NCI-H345 (cell line): ENCODE measurements at places on chromosomes 2 and 18.

GRCh38 chr2:69816923-69817542 lies 12.4 kb upstream of the GMCL1 start:
- peak; percentile 90 for DNase-seq

- DNase-seq = no peak
Measured at GRCh38 chr2:32271063-32271462, 6.4 kb upstream of the NLRC4 start.

- DNase-seq = no peak
Measured at GRCh38 chr2:229174794-229175496, 96.1 kb downstream of the PID1 start.

GRCh38 chr2:182416191-182416590 lies 10.6 kb downstream of the PDE1A start:
- no peak for DNase-seq

DNA sequence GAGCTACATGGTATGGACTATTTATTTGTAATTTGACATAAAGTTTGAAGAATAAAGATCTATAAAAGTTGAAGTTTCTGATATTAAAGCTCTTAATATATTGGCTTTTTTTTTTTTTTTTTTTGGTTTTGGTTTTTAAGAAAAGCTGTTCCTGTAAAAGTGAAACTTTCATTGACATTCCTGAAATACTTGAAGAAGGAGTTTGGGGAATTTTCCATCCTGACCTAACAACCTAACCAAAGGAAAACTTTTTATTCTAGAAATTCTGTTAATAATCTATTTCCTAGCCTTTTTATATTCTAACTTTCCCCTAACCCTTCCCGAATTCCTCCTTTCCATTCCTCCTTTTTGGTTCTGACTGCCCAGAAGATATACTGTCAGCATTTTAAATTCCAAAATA lies 83.7 kb downstream of the ACSL3 start:
- no peak for DNase-seq

DNA sequence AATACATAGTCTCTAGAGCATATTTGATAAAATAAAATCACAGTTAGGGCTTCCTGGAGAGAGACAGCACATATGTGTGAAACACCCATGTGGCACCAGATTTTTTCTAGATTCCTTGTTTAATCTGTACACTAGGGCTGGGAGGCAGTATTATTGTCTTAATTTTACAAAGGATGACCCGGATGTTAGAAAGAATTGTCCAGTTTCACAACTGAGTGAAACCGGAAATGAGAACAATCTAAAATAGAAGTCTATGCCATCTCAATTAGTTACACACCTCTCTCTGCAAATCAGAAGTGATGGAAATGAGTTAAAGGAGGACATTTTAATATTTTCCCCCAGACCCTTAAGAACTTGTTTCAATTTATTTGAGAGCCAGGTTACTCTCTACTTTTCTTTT lies 463.7 kb upstream of the DSEL start:
- no peak for DNase-seq

- no peak for DNase-seq
Measured at GRCh38 chr18:73766910-73767515, 380.6 kb downstream of the FBXO15 start.

DNA sequence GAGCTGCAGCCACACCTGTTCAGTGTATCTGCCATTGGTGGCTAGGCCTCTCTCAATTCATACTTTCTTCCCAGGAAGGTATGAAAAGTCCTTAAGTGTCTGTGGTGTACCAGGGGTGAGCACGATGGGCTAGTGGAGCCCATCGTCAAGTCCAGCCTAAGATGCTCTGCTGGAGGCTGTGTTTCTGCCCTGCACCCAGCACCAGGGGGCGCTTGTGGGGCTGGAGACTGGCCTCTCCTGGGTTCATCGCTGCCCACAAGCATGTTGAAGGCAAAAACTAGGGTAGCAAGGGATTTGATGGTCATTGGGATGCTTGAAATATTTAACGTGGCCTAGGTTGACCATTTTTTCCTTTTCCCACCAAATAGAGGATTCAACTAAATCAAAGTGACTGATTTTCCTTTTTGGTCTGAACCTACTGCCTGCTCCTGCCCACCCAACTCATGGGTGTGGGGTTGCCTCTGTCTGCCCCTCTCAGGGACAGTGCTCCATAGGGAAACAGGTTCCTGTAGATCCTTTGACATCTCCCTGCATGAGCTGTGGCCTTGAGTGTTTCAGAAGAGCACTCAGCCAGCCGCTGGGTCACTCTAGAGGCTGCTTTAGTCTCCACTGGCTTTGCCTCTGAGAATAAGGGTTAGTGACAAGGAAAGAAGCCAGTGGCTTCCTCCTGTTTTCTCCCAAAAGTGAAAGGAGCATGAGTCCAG lies 59.0 kb downstream of the TPGS2 start:
- no peak for DNase-seq

DNA sequence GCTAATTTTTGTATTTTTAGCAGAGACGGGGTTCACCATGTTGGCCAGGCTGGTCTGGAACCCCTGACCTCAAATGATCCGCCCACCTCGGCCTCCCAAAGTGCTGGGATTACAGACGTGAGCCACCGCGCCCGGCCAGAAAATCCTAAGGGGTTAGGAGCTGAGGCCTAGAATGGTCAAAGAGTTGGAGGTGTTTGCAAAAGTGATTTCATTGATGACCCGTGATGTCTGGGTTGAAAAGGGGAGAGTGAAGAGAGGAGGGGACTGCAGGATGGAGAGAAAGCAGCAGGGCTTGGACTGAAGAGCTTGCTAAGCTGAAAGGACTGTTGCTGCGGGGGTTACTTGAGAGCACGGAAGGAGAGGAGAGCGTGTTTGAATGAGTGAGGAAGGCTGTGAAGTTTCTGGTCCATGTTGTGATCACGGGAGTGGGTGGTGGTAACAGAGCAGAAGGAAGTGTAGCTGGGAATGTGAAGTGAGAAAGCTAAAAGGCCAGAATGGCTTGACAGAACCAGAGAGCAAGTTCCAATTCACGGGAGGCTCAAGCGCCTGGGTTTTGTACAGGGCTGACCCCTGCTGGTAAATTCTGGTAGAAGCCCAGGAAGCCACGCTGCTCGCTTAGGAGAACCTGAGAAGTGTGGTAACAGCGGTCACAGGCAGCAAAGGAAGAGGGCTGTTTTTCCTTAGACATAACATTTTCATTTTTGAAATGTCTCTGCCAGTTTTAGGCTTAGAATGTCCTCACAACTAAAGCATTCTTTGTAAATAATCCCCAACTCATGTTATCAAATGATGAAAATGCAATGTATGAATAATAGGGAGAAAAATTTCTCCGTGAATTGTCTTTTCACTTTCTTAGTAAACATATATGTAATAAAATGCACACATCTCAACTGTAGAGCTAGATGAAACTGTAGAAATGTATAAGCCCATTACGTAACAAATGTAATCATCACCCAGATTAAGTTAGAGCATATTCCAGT lies 40.5 kb upstream of the ACTR2 start:
- DNase-seq = peak; percentile 28

DNA sequence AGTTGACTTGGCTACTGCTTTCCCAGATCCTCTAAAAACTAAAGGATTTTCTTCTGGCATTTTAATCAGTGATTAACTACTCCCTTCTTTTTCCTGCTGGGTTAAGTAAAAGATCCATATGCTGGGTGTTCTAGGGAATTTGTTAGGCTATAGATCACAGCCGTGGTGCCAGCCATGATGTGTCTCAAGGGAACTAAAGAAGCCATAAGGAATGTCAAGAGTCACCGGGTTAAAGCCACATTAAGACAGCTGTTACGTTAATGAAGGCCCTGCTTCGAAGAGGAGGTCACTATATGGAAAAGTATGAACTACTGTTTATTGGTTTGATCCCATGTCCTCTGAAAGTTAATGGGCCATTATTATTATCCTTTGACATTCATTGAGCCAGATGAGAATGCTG lies 70.7 kb downstream of the PAX3 start:
- DNase-seq = no peak

- DNase-seq = no peak
Measured at GRCh38 chr2:68827666-68828065, 43.5 kb downstream of the BMP10 start.

DNA sequence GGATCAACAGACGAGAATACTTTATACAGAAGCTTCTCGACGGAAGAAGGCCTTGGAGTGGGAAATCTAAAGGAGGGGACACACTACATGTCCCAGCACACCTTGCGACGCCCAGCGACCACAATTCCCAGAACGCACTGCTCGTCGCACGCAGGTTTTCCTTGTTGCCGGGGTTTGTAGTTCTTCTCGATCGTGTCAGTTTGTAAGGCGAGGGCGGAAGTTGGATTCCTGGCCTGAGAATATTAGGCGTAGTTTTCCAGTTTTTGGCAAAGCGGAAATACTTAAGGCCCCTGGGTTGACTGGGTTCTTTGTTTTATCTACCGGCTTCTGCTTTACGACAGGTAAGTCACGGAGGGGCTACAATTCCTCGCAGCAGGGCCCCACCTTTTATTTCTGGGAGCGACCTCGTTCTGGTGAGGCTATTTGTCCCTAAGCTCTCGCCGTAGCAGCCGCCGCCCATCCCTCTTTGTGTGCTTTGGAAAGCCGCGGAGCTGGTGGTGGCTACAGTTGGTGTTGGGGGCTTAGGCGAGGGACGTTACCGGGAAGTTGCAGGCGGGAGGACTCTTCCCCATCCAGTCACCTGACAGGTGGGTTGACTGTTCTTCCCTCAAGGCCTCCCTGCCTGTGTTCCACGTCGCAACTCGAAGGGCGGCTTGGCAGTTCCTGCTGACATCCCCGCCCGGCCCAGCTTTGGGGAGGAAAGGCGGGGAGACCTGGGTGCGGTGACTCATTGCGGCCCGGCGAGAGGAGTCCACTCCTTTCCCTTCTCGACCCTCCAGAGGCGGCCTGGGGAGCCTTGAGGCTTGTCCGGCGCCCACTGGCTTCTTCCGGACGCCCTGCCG lies at the start of gene DYNC1I2:
Gene DYNC1I2 (plus strand): TSS at position 183 of the 842 bp plus-strand sequence. CDS start 2,687 bp downstream, outside the sequence.
- DNase-seq = peak; percentile 92

DNA sequence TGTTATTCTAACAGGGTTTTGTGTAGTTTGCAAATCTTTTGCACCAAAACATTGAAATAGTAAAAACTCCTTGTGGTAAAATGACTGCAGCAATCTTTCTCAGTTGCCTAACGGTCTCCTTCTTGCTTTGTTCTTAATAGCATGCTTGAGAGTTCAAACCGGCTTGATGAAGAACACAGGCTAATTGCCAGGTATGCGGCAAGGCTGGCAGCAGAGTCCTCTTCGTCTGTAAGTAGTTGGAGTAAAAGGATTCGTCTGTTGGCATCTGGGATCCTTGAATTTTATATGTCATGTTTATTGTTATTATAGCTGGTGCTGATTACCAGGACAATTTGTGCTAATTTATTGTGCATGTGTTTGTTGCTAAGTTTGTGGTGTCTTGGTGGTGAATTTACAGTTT lies 138.1 kb downstream of the DTNA start:
- no peak for DNase-seq

GRCh38 chr2:239570971-239571520 lies 170.2 kb upstream of the HDAC4 start:
- DNase-seq = no peak

DNA sequence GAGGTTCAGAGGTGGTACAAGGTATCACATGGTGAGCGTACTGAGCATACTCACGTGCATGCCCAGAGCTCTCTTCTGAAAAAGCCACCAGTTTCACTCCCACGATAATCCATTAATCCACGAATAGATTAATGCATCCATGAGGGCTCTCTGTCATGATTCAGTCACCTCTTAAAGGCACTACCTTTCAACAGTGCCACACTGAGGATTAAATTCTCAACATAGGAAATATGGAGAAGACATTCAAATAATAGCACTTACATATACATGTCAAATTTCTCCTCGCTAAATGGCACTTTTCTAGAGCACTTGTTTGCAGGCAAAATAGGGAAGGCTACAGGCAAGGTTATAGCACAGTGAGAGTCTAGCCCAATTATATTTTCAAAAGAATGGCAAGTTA lies 825.9 kb downstream of the TRIB2 start:
- no peak for DNase-seq

DNA sequence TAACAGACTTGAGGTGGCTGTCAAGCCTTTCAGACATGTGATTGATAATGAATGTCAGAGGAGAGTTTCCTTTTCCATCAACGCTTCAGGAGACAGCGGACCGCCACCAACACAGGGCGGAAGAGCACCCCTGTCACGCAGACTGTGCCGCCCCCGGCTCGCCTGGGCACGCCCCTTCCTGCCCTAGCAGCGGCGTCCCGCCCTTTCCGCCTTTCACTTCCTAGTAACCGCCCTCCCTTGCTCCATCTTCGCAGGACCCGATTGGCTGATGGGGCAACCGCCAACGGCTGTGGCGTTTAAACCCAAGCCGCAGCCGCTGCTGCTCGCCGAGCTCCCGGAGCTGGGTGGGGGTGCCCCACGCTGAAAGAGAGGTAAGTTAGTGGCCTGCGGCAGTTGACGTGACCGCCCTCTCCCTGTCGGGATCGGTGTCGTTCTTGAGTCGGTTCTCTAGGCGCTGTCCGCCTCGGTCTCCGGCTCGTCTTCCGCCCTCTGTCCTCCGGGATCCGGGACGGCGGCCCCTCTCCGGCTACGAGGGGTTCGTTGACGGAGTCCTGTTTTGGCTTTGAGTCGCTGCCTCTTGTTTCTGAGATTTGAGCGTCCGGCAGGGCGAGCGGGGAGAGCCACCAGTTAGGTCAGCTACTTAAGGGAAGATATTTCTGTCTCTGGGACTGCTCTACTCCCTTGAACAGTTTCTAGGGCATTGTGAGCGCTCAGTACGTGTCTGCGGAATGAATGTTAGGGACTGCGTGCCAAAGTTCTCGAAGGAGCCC lies at the start of gene SGO2:
Gene SGO2 (plus strand): TSS at position 326 of the 770 bp plus-strand sequence. CDS start 6,769 bp downstream, outside the sequence.
- peak; percentile 97 for DNase-seq

DNA sequence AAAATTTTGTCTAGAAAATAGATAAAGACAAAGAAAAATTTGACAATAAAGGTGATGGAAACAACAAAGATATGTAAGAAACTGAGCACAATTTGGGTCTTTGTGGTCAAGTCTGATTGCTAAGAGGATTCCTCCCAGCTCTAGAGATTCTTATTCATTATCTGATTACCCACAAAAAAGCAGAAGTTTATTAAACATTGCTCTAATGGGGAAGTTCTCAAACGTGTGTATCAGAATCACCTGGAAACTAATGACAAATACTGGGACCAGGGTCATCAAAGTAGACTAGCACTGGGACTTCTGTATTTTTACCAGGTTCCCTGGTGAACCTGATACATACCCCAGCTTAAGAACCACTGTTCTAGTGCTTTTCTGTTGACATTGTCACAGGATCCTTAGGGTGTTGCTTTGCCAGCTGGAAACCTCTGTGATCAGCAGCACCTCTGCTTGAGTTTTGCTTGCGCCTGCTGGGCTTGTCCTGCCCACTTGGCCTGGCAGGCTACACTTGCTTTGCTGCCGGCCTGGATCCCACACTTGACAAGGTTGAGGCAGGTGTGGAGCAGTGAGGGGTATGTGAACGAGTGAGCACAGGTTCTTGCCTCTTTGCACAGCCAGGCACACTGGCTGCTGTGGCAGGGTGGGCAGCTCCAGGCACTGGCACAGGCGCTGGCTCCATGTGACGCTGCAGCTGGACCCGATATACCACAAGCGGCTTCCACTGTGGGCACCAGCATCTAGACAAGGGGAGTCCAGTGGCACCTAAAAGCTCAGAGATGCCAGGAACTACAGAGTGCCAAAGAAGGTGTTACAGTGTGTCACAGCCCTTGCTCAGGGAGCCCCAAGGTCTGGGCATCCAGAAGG lies 6.2 kb upstream of the GORASP2 start:
- DNase-seq = peak; percentile 4

- peak; percentile 35 for DNase-seq
Measured at GRCh38 chr2:53768242-53768542, 588 bp downstream of the CHAC2 start.

GRCh38 chr2:236691799-236692167 lies 122.2 kb downstream of the ACKR3 start:
- no peak for DNase-seq
